ENCODE measurements at places on chromosomes 12 and 14.

GRCh38 chr12:26721800-26722199 is 111.2 kb downstream of the ITPR2 start:
- DNase-seq: no peak

- DNase-seq: no peak
Observed at GRCh38 chr14:102772781-102773570, 4.3 kb upstream of the TRAF3 start.

GRCh38 chr12:93094988-93095737 is 166.1 kb upstream of the EEA1 start:
- no peak for DNase-seq

- DNase-seq: no peak
Observed at GRCh38 chr14:30283822-30284446, 275.0 kb upstream of the G2E3 start.

GRCh38 chr14:52067873-52068614 is 815 bp downstream of the NID2 start:
- no peak for DNase-seq

GRCh38 chr12:130322263-130322662 is 15.4 kb upstream of the PIWIL1 start:
- DNase-seq: no peak

DNA sequence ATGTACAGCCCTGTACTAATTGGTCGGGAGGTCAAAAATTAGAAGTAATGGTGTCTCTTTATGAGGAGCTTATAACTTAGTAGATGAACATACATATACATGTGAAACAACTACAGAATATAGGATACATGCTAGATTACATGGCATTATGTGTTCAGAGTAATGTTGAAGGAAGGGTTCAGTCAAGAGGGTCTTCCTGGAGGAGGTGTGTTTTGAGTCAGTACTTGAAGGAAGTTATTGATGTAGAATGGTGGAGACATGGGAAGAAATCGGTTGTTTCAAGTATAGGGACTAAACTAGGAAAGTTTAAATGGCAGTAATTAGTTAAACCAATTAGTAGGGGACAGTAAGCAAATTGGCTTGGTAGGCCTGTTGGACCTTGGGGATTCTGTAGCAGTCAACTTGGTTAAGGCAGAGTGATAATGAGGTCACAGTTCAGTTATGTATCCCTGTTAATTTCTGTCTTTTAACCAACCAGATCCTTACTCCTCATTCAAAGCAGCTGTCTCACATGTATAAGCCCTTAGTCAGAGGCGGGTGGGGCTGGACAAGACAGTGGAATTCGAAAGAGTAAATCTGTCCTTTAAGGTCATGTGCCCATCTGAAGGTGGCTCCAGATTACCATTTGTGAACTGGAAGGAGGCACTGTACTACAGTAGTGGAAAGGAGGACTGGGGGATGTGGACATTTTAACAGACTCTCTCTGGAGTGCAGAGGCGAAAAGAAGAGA is 3.5 kb upstream of the ANKRD52 start:
- DNase-seq: no peak

DNA sequence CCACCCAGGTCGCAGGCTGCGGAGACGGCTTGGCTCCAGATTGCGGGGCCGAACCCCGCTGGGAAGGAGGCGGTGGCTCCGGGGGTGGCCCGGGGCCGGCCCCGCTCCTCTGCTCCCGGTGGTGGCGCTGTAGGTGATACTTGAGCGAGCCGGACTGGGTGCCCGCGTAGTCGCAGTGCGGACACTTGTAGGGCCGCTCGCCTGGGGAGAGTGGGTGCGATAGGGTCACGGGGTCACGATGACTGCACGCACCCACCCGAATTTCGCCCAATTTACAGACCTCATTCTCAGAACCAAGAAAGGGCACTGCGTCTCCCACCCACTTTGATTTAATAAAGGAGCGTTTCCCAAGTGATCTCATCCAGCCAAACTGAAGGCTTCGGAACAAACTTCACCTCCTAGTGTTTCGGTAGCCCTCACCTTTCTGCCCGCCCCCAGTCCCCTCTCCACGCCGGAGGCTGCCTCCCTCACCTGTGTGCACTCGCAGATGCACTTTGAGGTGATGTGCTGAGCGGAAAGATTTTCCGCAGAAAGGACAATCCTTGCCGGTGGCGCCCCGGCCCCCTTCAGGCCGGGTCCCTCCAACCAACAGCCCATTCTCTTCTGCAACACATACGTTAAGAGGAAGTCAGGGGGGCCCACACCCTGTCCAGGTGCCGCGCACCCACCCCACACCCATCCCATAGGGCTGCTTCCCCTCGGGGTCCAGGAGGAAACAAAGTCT is 7.4 kb downstream of the ZNF219 start:
- no peak for DNase-seq

DNA sequence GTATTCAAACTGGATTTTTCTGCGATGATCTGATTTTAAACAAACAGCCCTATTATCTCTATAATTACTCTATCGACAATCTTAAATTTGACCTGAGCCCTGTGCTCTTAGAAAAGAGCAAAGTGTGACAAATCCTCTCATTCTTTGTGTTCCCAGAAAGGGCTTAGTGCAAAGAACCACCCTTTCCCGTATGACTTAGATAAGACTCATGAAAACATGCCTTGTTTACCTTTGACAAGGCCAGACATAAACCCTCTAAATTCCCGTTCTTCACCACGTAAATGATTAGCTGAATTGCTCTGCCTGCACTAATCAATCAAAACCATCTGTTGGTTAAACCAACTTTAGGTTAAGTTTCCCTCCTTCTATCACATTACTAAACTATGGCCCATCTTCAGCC is 285.7 kb upstream of the SEL1L start:
- no peak for DNase-seq

DNA sequence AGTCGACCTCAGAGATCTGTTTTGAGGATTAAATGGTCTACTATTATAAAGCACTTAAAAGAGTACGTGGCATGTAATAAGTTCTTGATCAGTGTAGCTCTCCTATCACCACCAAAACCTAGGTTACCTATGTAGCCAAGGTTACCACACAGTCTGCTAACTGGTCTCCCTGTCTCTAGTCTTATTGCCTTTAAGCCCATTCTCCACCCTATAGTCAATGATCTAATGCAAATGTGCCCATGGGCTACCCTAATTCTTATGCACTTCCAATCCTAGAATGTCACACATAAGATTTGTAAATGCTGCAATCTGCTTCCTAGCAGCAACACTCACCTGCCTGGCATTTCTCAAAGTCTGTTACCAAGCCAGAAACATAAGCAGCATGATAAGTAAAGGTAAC is 44.9 kb downstream of the C2CD5 start:
- DNase-seq: no peak
